LNCaP clone FGC (cell line): ENCODE measurements at places on chromosomes 2 and 18.

- no peak for DNase-seq
These were observed 34.4 kb upstream of the SH3BP4 start for GRCh38 chr2:234917211-234917975.

DNA sequence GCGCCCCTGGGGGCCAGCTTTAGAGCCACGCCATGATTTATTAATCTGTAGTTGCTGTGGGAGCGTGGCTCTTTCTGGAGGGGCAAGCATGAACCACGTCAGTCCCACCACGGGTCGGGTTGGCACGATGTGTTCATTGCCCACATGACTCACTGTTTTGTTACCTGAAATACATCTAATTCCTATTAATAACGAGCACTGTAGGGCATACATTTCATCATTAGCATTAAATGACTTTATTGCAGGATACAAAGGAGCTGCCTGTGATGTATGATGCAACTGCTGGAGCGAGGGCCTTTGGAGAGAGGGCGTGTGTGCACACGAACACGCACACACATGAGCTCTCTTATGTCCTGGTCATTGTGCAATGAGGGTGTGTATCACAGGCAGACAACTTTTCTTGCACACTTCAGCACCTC is 127.0 kb downstream of the INHBB start:
- no peak for DNase-seq

- no peak for DNase-seq
These were observed 20.6 kb upstream of the UBE2E3 start for GRCh38 chr2:180959787-180960186.

GRCh38 chr2:119753041-119753929 is 6.4 kb upstream of the PTPN4 start:
- no peak for DNase-seq

GRCh38 chr18:10403708-10404107 is 50.7 kb upstream of the APCDD1 start:
- DNase-seq = no peak

GRCh38 chr18:58541146-58541788 is 87.6 kb downstream of the ALPK2 start:
- no peak for DNase-seq

- no peak for DNase-seq
These were observed 101.2 kb downstream of the PTPN4 start for GRCh38 chr2:119860924-119861323.

GRCh38 chr2:1088192-1088860 is 137.7 kb downstream of the SNTG2 start:
- no peak for DNase-seq

- DNase-seq = no peak
These were observed 1.0 kb upstream of the NFATC1 start for GRCh38 chr18:79394534-79395307.

- DNase-seq = no peak
These were observed 165.0 kb downstream of the DIS3L2 start for GRCh38 chr2:232126301-232127099.

DNA sequence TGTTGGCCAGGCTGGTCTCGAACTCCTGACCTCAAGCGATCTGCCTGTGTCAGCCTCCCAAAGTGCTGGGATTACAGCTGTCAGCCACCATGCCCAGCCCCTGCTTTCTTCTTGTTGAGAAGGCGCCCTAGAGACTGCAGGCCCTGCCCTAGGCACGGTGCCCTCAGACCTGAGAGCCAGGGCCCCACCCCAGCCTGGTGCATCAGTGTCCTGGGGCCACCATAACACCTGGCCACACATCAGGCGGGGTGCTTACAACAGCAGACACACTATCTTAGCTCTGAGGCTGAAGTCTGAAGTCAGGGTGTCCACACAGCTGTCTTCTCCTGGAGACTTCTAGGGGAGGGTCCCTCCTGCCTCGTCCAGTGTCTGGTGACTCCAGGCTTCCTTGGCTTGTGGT is 120.6 kb downstream of the NDUFA10 start:
- no peak for DNase-seq

- DNase-seq = no peak
These were observed 463.2 kb upstream of the ZEB2 start for GRCh38 chr2:144983107-144983506.

DNA sequence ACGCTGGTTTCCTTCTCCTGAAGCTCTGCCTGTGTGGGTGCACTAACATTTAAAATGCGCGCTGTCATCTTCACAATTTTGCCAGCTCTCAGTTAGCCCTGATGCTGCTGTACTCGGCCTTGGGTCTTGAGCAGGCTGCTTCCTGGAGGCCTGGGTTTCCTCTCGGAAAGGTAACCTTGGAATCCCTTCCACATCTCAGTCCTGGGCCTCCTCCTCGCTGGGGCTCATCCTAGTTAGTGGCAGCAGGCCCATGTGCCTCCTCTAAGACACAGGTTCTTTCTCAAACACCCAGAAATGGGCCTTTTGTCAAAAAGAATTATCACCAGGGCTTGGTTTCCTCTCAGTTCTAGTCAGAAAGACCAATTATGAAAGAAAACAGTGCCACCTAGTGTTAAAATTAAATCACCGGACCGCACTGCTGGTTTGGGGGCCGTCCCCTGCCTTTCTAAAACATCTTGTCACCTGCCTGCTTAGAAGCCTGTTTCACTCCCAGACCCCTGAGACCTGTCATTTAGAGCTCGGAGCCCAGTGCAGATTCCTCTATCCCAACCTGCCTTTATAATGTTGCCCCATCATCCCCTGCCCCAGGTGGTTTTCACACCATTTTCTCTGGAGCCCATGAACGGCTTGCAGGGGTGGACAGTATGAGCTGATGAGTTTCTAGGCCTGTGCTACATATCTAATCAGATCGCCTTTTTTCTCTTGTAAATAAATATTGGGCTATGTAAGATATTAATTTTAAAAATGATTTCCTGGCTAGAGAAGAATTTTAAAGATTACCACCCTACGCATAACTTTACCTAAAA is 42.4 kb downstream of the HK2 start:
- peak; percentile 39 for DNase-seq

DNA sequence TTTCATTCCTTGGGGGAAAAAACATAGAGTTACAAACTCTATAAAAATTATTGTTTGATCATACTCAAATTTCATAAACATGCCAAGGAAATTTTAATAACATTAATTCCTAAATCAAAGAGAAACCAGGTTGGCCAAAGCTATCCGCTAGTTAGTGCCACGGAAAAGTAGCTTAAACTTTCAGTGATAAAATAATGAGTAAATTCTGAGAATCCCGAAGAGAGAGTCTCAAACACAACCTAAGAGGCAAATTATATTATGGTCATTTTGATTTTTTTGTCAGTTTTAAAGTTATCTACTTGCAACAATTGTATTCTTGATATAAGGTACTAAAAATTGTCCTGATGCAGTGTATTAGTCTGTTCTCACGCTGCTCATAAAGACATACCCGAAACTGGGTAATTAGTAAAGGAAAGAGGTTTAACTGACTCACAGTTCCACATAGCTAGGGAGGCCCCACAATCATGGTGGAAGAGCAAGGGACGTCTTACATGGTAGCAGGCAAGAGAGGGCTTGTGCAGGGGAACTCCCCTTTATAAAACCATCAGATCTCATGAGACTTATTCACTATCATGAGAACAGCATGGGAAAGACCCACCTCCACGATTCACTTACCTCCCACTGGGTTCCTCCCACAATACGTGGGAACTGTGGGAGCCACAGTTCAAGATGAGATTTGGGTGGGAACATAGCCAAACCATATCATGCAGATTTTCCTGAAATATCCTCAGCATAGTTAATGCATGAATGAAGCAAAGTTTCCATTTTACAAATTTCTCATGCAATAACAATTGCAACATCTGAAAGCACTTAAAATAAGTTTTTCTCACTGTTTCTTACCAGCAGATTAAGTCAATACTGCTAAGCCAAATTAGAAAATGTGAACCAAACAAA is 205.9 kb upstream of the STK17B start:
- no peak for DNase-seq

DNA sequence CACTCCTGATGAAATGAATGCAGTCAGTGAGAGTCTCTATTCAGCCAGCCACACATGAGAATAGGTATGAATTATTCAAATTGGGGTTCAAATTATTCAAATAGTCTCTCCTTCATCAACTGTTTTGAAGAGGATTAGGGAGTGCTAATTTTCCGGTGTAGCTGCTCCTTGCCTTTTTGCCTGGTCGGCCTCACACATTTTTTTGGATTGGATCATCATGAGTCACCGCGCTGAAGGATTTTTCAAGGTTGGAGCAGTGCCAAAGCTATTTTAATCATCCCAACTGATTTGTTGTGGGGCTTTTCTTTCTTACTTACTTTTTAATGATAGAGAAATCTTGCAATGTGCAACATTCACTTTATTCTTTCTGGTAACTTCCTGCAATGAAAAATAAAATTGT is 2.4 kb upstream of the DTNA start:
- DNase-seq = no peak

DNA sequence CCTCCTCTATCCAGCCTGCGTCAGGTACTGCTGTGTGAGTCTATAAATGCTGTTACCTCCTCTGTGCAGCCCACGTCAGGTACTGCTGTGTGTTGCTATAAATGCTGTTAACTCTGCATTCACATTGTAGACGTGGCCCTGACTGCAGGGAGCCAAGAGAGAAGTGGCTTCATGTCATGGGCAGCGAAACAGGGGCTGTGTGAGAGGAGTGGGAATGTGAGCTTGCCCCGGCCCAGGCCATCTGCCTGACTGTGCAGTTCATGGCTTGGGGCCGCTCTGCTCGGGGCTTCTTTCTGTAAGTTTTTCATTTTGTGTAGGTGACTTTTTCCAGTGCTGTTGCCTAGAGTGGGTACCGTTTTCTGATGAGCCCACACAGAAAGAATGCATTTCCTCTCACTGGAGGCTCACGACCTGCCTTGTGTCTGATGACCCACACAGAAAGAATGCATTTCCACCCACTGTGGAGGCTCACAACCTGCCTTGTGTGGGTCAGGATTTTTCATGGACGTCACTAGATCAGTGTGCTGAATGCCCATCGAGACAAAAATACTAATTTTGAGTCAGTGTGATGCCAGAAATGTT is 104.5 kb downstream of the SNTG2 start:
- no peak for DNase-seq

GRCh38 chr2:10371441-10372196 is 68.9 kb downstream of the HPCAL1 start:
- DNase-seq = no peak

- no peak for DNase-seq
These were observed 5.1 kb downstream of the ZNF236 start for GRCh38 chr18:76827205-76828200.

- no peak for DNase-seq
These were observed 236.1 kb downstream of the CDH20 start for GRCh38 chr18:61569176-61569892.

GRCh38 chr2:217106650-217107014 is 246.8 kb upstream of the TNP1 start:
- no peak for DNase-seq

GRCh38 chr2:186883666-186884065 is 34.7 kb upstream of the ZSWIM2 start:
- DNase-seq = no peak

DNA sequence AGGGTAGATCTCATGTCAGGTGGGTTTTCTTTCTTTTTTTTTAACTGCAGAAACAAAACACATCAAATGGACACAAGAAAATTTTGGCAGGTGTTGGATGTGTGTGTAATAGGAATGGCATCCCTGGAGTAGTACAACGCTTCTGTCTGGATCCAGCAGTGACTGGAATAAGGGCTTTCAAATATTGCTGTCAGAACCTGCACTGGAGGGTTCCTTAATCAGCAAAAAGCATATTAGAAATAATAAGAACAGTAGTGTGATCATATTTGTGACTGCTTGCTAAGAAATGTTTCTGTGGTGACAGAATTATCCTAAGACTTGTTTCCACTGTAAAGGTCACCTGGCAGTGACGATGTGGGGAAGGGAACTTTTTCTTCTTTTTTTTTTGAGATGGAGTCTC is 30.8 kb downstream of the CREG2 start:
- no peak for DNase-seq

- no peak for DNase-seq
These were observed 713 bp downstream of the ATOH8 start for GRCh38 chr2:85754313-85755095.

- no peak for DNase-seq
These were observed 406.2 kb downstream of the SUCLG1 start for GRCh38 chr2:84052913-84053312.

DNA sequence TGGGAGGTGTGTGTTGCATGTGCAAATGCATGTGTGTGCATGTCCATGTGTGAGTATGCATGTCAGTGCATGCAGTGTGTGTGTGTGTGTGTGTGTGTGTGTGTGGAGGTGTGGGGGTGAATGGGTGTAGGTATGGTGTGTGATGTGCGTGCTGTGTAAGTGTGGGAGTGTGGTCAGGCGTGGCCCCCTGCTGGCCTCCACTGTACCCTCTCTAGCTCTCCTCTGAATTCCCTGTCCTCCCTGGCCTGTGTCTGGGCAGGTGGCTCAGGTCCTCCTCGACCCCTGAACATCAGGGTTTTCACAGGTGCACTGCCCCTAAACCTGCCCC is 230.2 kb downstream of the CELF4 start:
- DNase-seq = no peak

DNA sequence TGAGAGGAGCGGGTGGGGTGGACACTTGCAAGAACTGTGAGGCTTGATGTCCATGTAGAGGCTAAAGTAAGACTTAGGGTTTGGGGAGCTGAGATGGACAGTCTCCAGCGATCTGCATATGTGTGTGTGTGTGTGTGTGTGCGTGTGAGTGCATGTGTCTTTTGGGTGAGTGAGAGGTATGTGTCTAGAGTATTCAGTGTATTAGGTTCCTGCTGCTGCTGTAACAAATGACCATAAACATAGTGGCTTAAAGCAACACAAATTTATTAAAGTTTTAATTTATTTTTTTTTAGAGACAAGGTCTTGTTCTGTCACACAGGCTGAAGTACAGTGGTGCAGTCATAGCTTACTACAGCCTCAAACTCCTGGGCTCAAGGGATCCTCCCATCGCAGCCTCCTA is 155.4 kb upstream of the SPRED2 start:
- no peak for DNase-seq

- DNase-seq = no peak
These were observed 126.5 kb downstream of the TTC32 start for GRCh38 chr2:19775315-19775714.

DNA sequence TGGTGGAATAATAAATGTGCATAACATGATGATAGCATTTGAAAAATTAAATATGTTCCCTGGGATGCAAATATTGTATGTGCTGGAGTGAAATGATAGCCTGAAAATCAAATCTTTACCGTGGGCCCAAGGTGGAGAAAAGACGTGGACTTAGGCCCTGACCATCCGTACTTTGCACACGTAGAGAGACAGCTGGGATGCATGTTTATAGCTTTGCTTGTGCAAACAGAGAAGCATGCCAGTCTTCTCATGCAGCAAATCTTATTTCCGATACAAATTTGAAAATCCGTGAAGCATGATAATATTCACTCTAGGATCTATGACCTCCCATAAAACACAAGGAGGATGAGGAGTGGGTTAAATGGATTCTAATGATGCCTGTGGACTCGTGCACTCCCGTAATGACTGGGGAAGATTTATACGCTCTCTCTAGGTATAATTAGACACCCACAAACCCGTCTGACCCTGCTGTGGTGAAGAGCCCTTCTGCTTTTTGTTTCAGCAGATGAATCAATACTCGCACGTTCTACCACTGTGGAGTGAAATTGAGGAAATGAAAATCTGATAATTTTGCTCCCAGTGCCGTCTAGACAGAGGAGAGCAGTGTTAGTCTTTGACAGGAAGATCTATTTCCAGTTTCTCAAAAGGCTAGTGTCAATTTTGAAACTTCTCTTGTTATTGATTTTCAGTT is 810.3 kb upstream of the SALL3 start:
- no peak for DNase-seq
